ENCODE measurements at places on chromosomes 1 and 21.

DNA sequence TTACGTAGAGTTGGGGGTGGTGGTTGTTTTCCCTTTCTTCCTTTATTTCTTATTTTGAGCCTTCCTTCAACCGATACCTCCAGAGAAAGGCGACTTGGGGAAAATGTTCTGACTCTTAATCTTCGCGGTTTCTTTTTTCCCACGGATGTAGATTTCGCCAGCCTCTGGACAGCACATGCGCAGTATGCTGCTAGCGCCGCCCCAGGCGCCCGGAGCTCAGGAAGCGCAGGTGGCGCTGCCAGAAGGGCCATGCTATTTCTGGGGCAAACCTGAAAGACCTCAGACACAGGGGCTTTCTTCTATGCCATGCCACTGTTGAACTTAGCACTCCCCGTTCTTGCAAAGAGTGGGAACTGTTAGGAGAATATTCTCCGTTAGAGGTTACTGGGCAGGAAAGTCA is 392.1 kb downstream of the KIF26B start:
- no peak for DNase-seq

GRCh38 chr1:190608282-190608681 is 130.6 kb upstream of the BRINP3 start:
- DNase-seq: no peak

DNA sequence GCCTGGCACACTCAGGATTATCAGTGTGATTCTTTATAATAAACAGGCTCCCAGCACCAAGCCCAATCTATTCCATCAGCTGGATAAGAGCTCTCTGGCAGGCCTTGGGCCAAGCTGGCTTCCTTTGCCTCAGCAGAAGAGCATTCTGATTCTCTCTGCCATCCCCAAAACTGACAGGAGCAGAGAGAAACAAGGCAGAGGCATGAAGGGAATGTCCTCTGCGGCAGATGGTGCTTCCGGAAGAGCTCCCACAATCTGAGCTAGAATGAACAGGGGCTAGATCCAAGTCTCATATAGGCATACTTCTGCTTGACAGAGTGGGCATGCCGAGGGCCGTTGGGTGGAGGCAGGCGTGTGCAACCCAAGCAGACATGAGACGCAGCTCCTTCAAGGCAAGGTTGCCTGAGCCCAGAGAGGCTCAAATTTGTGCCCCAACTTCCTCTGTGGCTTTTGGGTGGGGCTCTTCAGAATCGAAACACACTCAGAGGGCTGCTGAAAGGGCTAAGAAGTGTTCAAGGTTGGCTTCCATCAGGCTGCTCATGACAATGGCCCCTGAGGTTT is 4.0 kb downstream of the CAPN2 start:
- DNase-seq: peak; percentile 20

DNA sequence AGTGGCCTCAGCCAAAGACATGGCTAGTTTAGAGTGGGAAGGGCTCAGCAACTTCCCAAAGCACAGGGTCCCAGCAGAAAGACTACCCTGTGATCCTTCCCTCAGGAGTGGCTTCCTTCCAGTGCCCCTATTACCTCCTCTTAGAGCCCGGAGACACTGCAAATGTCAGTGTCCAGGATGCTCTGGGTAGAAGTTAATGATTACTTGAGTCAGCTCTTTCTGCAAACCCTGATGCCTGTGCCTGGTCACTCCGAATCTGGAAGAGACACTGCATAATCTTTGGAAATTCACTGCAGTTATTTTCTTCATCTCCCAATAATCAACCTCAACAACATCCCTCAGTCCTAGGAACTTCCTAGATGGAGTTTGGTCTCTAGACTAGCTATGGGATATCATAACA is 27.2 kb upstream of the MGST3 start:
- no peak for DNase-seq

GRCh38 chr1:218473522-218473921 is 128.4 kb downstream of the TGFB2 start:
- DNase-seq: no peak

GRCh38 chr1:226603022-226603857 is 54.7 kb downstream of the STUM start:
- DNase-seq: no peak

GRCh38 chr21:30148906-30149305 is 17.7 kb downstream of the CLDN17 start:
- no peak for DNase-seq

DNA sequence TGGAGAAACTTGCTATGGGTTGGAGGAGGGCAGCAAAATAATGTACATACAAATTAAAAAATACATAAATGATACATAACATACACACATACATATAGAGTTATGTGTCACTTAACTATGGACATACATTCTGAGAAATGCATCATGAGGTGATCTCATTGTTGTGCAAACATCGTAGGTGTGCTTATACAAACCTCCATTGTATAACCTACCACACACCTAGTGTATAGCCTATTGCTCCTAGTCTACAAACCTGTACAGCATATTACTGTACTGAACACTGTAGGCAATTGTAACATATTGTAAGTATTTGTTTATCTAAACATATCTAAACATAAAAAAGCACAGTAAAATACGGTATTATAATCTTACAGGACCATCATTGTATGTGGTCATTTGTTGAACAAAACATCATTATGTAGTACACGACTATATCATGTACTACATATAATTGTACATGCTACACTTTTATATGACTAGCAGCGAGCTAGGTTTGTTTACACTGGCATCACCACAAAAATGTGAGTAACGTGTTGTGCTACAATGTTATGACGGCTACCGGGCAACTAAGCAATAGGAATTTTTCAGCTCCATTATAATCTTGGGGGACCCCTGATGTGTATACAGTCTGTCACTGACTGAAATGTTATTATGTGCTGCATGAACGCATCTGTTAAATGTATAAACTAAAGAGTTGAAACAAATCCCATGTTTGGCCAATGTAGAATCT is 35.5 kb downstream of the ITGB3BP start:
- DNase-seq: no peak

DNA sequence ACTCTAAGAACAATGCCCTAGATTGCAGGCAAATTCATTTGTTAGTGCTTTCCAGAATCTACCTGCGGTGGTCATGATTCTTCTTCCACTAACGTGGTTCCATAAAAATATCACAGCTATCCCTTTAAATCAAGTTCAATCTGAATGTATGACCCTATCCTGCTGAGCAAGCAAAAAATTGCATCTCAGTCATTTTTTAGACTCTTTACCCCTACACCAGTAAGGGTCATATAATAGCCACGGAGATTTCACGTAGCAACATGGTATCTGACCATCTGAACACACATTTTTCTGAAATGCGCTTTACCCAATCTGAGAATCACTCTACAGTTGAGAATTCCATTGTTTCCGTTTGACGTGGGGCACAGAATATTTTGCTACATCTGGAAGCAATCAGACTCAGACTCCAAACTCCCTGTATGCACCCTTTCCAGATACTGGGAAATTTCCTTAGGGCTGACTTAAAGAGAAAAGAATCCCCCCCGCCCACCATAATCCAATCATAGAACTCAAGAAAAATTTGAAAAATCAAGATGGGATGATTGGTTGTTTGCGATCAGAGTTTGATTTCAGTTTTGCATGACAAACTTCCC is 699.2 kb upstream of the ZP4 start:
- no peak for DNase-seq

DNA sequence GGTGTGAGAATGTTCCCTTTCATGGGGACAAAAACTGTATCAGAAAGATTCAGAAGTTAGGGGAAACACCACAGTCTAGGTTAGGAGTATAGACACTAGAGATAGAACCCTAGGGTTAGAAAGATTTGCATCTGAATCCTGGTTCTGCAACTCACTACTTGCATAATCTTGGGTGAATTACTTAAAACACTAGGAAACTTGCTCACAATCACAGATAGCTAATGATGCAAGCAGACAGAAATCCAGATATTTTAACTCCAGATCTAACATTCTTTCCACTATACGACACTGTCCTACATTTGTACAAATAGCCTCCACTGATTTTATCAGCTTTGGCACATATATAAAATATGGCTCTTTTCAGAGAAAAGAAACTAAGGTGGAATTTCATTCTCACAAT is 30.8 kb upstream of the GLIS1 start:
- DNase-seq: no peak

- DNase-seq: no peak
Measured at GRCh38 chr1:24965571-24965930, 35.5 kb upstream of the RUNX3 start.

GRCh38 chr1:65762081-65762862 is 30.4 kb upstream of the PDE4B start:
- no peak for DNase-seq

DNA sequence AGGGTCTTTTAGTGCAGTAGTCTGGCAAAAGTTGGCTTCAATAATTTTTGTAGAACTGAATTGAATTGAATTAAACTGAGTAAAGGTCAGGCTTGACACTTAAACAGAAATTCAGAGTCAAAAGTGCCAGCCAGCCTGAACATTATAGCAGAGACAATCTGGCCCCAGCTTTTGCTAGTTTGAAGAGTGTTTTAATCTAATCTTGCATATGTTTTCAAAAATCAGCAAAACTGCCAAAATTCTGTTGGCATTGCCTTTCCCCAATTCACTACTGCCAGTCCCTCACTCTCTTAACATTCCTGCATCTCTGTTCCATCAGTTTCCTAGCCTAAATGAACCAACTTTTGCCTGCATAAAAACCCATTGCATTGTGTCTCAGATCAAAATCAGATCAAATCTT is 403.8 kb downstream of the NUF2 start:
- DNase-seq: no peak

DNA sequence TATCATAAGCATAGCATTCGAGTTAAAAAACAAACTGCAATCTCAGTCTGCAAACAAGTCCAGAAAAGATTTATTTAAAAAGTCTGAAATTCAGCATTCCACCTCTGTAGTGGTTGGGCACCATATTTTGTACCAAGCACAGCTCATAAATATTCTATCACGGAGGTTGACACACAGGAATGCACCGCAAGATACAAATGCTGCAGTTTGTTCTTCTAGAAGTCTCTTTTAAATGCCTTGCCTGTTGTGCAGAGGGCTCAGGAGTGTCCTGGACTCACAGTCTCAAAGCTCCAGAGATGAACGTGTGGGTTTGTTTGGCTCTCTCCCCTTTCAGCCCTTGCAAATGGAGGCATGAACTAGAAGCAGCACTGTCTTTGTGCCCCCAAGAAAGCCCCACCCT is 212.4 kb upstream of the USP24 start:
- no peak for DNase-seq

GRCh38 chr1:64675718-64676345 is 69.0 kb upstream of the RAVER2 start:
- no peak for DNase-seq

GRCh38 chr1:248611883-248612414 is 14.4 kb upstream of the OR2T10 start:
- no peak for DNase-seq

GRCh38 chr1:183622884-183623785 is 12.4 kb downstream of the ARPC5 start:
- DNase-seq: no peak

GRCh38 chr1:219188331-219188803 is 14.7 kb downstream of the LYPLAL1 start:
- DNase-seq: no peak

- no peak for DNase-seq
Measured at GRCh38 chr1:180863158-180863775, 49.4 kb upstream of the KIAA1614 start.

DNA sequence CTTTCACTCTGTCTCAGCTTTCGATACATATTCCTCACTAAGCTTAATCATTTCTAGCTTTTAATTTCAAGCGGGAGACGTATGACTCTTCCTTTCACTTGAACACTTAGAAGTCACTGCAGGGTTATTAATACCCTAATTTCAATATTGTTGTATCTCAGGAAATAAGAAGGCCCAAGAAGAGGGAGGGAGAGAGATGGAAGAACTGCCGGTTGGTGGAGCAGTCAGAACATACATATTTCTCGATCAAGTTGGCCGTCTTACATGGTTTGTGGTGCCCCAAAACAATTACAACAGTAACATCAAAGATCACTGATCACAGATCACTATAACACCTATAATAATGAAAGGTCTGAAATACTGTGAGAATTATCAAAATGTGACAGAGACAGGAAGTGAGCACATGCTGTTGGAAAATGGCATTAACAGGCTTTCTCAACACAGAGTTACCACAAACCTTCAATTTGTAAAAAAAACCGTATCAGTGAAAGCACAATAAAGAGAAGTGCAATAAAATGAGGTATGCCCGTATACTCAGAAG is 145.4 kb upstream of the HP1BP3 start:
- DNase-seq: no peak

- no peak for DNase-seq
Measured at GRCh38 chr1:228411548-228412430, 4.9 kb downstream of the TRIM17 start.

DNA sequence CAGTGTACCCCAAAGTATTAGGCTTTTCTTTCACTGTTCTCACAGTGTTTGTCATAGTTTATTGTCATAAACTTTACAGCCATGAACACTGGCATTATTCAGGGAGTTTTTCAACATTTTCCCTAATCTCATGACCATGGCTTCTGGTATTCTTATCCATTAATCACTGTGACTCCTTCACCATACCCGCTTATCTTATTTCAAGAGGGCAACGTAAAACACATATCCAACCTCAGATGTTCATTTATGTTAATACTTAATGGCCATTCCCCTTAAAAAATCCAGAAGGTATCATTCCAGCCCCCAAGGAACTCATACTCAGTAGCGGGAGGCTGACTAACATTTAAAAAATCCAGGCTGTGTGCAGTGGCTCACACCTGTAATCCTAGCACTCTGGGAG is 78.5 kb upstream of the RGS4 start:
- DNase-seq: no peak

DNA sequence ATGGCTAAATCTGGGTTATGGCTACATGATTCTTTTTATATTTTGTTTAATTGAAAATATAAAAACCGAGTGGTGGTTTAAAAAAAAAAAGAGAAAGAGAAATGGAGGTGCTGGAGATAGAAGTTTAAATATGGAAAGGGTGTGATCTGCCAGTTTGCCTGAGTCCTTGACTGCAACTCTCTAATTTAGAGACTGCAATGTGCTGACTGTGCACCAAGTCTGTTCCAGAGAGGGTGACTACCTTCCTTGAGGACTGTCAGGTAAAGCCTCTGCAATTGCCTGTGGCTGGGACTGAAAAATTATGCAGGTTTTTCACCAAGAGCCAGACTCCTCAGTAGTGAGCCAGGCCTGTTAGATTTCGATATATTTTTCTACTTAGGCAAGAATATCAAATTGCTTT is 1326.3 kb downstream of the BRINP3 start:
- DNase-seq: no peak

GRCh38 chr21:38422082-38422481 is 76.2 kb downstream of the ERG start:
- DNase-seq: no peak

- no peak for DNase-seq
Measured at GRCh38 chr1:158020886-158021620, 27.6 kb downstream of the KIRREL1 start.

- no peak for DNase-seq
Measured at GRCh38 chr1:202217951-202218350, 24.4 kb downstream of the LGR6 start.

- DNase-seq: no peak
Measured at GRCh38 chr1:239761509-239761908, 330.2 kb upstream of the FMN2 start.

GRCh38 chr1:176102768-176103350 is 104.2 kb downstream of the COP1 start:
- no peak for DNase-seq

- DNase-seq: no peak
Measured at GRCh38 chr21:30194701-30195299, 21.1 kb downstream of the CLDN8 start.

Measured in activated CD8-positive, alpha-beta memory T cell treated with anti-CD3 and anti-CD28 coated beads for 1 hour (primary cell).